ENCODE measurements at places on chromosomes 5 and 9. TPM values are rescaled to one million over a fixed set of nuclear protein-coding genes. Genes with fewer than 3 reads are reported as not detected.

Gene VPS13A
- 64.0 TPM for total RNA-seq

Gene FBN2
- total RNA-seq: 28.0 TPM

Gene HTR1A
- total RNA-seq: not detected

Gene SPINK4
- total RNA-seq: not detected

Gene ADAMTSL1
- total RNA-seq: 27.5 TPM

GRCh38 chr5:75551471-75551870 is 39.8 kb downstream of the POLK start:
- no peak overlapping the region for H3K27ac ChIP-seq
- no peak for DNase-seq
- H3K4me1 ChIP-seq: no peaks in the 10 kb centered on the region
- no peak overlapping the region for H3K4me3 ChIP-seq
- no peaks in the 10 kb centered on the region for H3K27me3 ChIP-seq

DNA sequence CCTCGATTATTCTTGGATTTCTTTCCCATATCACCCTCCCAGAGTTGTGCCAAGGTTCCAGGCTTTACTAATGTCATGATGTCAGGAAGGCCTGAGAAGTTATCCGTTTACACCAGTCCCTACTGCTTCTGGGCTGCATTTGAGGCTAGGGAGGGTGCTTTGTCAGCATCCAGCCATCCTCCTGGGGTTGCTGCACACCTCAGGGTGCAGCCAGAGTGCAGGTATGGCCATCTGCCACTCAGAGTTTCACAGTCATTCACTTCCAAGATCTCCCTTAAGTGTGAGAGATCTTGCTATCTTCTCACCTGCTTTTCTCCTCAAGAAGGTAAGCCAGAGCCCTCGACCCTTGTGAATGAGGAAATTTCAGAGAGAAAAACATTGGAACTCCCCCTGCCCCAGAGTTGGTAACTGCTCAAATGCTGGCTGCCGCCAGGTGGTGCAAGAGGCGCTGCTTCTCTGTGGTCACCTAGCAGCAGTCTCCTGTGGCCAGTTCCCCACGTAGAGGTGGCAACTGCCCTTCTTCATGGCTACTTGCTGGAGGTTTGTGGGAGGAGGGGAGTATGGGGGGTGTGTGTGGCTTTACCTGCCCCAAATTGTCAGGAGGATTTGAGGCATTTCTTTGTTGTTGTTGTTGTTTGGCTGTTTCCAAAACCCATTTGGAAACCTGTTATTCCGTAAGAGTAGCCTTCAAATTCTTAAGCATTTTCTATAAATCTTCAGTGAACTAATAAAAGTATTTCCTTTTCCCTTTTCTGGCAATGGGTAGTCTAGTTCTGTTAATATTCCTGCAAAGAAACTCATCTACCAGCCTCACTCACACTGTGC is 259.6 kb upstream of the DMRT1 start:
- H3K4me1 ChIP-seq: no peaks in the 10 kb centered on the region
- H3K27me3 ChIP-seq: no peaks in the 10 kb centered on the region
- no peak overlapping the region for H3K4me3 ChIP-seq

- no peak for DNase-seq
- H3K27me3 ChIP-seq: no peaks in the 10 kb centered on the region
- no peaks in the 10 kb centered on the region for H3K36me3 ChIP-seq
- H3K4me1 ChIP-seq: no peaks in the 10 kb centered on the region
- H3K27ac ChIP-seq: no peak overlapping the region
- H3K4me3 ChIP-seq: no peak overlapping the region
Observed at GRCh38 chr5:111863801-111864200, 106.8 kb upstream of the NREP start.

DNA sequence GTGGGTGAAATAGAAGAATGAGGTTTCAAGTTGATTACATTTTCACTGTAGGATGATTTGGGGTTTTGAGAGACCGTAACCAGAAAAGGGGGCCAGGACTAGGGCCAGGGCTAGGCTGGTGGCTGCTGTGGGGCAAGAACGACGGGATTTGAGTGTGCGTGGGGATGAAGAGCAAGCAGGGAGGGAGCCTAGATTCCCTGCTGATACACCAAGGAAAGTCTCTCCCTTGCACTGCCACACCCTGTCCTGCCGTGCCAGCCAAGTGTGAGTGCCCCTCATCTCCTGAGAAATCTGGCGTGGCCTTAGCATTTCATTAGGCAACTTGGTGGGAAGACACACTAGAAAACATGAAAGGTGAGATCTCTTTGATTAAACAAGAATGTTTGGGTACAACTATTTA is 42.6 kb downstream of the RAI14 start:
- no peak for DNase-seq
- no peak overlapping the region for H3K4me3 ChIP-seq
- no peaks in the 10 kb centered on the region for H3K27me3 ChIP-seq
- peaks cover 12% of the 10 kb centered on the region for H3K4me1 ChIP-seq
- H3K27ac ChIP-seq: no peak overlapping the region

DNA sequence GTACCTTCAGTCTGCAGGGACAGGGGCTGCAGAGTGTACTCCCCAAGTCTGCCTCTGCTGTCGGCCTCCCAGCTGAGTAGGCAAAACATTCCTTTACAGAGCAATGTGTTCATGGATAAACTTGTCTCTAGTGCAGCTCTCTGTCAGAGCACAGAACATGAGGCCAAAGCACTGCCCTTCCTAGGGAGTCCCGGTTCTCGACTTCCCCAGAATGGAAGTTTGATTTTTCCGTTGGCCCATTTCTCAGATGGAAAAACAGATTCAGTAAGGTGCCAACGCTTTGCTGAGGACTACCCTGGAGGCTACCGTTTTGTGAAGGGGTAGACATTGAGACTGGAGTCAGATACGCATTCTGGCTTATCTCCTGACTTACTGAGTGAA is 422 bp upstream of the TRIM32 start:
- no peaks in the 10 kb centered on the region for H3K36me3 ChIP-seq
- peaks cover 48% of the 10 kb centered on the region for H3K4me1 ChIP-seq
- no peaks in the 10 kb centered on the region for H3K27me3 ChIP-seq
- no peak overlapping the region for H3K27ac ChIP-seq
- H3K4me3 ChIP-seq: peak overlapping the region; percentile 60
- no peak for DNase-seq

DNA sequence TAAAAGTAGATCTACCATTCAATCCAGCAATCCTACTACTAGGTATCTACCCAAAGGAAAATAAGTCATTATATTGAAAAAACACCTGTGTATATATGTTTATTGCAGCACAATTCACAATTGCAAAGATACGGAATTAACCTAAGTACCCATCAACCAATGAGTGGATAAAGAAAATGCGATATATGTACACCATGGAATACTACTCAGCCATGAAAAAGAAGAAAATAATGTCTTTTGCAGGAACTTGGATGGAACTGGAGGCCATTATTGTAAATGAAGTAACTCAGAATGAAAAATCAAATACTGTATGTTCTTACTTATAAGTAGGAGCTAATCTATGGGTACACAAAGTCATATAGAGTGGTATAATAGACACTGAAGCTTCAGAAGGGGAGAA is 63.4 kb upstream of the PITX1 start:
- H3K4me3 ChIP-seq: no peak overlapping the region
- DNase-seq: no peak
- H3K27me3 ChIP-seq: no peaks in the 10 kb centered on the region
- H3K27ac ChIP-seq: no peak overlapping the region

- H3K27ac ChIP-seq: no peak overlapping the region
- no peak for DNase-seq
- H3K27me3 ChIP-seq: no peaks in the 10 kb centered on the region
- no peak overlapping the region for H3K4me3 ChIP-seq
- H3K36me3 ChIP-seq: no peaks in the 10 kb centered on the region
- H3K4me1 ChIP-seq: peaks cover 50% of the 10 kb centered on the region
Observed at GRCh38 chr9:121721058-121721350, 69.6 kb downstream of the DAB2IP start.

- no peak for DNase-seq
- no peaks in the 10 kb centered on the region for H3K4me1 ChIP-seq
- H3K27ac ChIP-seq: no peak overlapping the region
Observed at GRCh38 chr5:34728236-34728635, 72.1 kb downstream of the RAI14 start.

GRCh38 chr9:13443346-13444244 is 164.1 kb upstream of the MPDZ start:
- H3K4me1 ChIP-seq: no peaks in the 10 kb centered on the region
- H3K36me3 ChIP-seq: no peaks in the 10 kb centered on the region
- no peak for DNase-seq
- H3K4me3 ChIP-seq: no peak overlapping the region
- H3K27ac ChIP-seq: no peak overlapping the region
- H3K27me3 ChIP-seq: no peaks in the 10 kb centered on the region

DNA sequence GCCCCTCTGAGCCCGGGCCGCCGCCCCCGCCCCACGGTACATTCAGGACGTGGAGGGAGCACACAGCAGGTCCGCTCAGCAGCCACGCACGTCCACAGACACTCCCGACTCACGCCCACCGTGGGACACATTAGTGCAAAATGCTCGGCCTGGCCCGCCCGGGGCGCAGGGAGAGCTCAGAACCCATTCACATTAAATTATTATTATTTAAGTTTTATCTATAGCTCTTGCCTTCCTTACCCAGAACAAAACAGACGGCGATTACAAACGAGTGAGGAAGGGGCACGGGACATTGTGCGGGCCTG is 47.5 kb upstream of the UBAC1 start:
- H3K27me3 ChIP-seq: no peaks in the 10 kb centered on the region
- H3K36me3 ChIP-seq: no peaks in the 10 kb centered on the region
- H3K27ac ChIP-seq: no peak overlapping the region
- DNase-seq: no peak

DNA sequence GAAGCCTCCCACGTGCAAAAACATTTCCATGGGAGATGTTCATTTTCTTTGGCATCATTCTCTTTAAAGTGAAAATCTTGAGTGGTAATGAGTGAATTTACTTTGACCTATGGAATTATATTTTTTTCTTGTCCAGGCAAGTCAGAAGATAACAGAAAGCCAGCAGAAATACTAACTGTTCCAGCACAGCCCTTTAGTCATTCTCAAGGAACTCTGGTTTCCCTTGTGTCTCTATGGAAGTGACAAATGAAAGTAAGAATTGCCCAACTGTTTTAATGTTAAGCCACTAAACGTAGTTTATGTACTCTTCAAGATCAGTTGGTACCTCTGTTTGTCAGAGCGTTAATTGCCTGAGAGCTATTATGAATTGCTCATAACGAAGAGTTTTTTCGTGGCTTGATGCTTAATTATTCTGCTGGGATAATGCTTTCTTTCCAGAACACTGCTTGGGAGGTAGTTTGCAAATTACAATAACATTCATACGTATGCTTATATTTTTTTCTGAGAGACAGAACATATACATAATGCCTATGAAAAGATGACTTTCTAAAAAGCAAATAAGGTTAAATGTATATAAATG is 84.5 kb upstream of the CER1 start:
- no peaks in the 10 kb centered on the region for H3K4me1 ChIP-seq
- DNase-seq: no peak

DNA sequence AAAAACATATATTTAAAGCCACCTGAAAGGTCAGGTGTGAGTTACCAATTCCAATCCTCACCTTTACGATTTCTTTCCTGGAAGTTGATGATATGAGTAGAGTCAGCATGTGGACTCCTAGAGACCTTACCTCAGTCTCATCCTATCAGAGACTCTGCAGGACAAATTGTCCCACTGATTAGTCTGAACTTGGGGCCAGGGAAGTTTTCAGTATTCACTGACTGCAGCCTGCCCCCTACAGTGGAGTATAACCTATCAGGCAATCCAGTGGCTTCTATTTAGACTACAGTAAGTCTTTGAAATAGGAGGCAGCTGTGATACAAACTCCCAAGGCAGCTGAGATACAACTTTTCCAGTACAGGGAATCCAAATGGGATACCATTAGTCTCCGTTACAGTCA is 449.4 kb upstream of the CDH10 start:
- no peak overlapping the region for H3K4me3 ChIP-seq
- no peaks in the 10 kb centered on the region for H3K36me3 ChIP-seq
- H3K27me3 ChIP-seq: no peaks in the 10 kb centered on the region
- H3K4me1 ChIP-seq: no peaks in the 10 kb centered on the region

- no peak overlapping the region for H3K4me3 ChIP-seq
- no peaks in the 10 kb centered on the region for H3K4me1 ChIP-seq
- no peak for DNase-seq
- H3K36me3 ChIP-seq: no peaks in the 10 kb centered on the region
- H3K27me3 ChIP-seq: no peaks in the 10 kb centered on the region
Observed at GRCh38 chr9:71209890-71210289, 88.5 kb upstream of the TRPM3 start.

DNA sequence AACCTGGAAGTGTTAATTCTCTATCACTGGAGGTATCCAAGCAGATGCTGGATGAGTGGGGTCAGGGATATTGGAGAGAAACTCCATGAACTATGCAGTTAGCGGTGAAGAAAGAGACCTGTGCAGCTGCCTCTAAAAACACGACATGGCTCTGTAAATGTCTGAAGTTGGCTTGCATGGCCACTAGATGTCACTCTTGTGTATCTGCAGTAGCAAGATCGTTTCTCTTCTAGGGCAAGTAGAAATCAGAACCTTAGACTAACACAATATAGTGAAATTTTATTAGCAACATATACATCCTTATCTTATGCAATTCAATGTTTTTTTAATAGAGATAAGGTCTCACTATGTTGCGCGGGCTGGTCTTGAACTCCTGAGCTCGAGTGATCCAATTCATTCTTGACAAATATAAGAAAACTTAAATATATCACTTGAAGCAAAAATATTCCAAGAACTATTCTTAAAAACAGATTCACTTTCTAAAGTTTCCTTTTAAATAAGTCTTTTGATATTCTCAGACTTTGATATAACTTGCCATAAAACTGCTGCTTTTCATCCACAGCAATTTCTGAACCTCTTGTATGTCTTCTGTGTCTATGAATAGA is 2.9 kb downstream of the OR2S2 start:
- no peaks in the 10 kb centered on the region for H3K36me3 ChIP-seq
- no peaks in the 10 kb centered on the region for H3K4me1 ChIP-seq
- no peak overlapping the region for H3K4me3 ChIP-seq
- no peak overlapping the region for H3K27ac ChIP-seq

GRCh38 chr5:79518718-79519117 is 4.8 kb upstream of the HOMER1 start:
- H3K4me3 ChIP-seq: no peak overlapping the region
- no peaks in the 10 kb centered on the region for H3K27me3 ChIP-seq
- no peak overlapping the region for H3K27ac ChIP-seq
- no peaks in the 10 kb centered on the region for H3K36me3 ChIP-seq

DNA sequence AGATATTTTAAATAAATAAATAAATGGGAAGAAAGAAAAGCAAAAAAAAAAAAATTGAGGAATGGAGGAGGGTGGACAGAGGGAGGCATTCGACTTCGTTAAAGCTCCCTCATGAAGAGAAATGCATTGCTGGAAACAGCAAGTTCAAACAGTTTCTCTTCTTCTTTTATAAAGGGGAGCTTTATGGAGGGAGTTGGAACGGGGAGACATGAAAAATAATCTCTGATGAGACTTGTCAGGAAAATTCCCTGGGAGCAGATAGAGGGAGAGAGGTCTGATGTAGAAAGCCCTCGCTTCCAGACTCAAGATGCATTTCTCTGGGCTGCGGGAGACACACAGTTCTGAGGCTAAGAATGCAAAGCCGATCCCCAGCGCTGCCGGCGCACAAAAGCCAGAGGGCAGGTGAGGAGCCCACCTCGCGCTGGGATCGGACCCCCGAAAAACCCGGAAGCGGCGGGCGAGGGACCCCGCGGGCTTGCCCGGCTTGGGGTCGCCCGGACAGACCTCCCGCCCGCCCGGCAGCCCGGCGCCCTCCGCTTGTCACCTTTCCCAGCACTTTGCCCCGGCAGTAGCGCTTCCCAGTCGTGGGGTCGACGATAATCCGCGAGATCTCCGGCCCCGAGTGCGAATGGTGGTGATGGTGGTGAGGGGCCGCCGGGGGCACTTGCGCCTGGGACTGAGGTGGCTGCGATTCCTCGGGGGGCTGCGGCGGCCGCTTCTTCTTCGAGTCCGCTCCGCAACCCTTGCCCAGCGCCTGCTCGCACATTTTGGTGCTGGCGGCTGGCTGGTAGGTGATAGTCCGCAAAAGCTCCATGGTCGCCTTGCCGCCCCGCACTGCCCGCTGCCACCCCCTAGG is 512 bp downstream of the PLK2 start:
- peak; percentile 46 for DNase-seq
- no peaks in the 10 kb centered on the region for H3K4me1 ChIP-seq
- H3K4me3 ChIP-seq: peak overlapping the region; percentile 24
- no peaks in the 10 kb centered on the region for H3K27me3 ChIP-seq
